ENCODE measurements at places on chromosomes 3 and 15.

- DNase-seq, result no peak
Measured at GRCh38 chr3:194220901-194221326, 85.0 kb downstream of the HES1 start.

GRCh38 chr3:42229942-42230688 is 35.9 kb downstream of the CCK start:
- DNase-seq, result no peak

GRCh38 chr3:19030522-19030839 is 117.8 kb upstream of the KCNH8 start:
- no peak for DNase-seq

DNA sequence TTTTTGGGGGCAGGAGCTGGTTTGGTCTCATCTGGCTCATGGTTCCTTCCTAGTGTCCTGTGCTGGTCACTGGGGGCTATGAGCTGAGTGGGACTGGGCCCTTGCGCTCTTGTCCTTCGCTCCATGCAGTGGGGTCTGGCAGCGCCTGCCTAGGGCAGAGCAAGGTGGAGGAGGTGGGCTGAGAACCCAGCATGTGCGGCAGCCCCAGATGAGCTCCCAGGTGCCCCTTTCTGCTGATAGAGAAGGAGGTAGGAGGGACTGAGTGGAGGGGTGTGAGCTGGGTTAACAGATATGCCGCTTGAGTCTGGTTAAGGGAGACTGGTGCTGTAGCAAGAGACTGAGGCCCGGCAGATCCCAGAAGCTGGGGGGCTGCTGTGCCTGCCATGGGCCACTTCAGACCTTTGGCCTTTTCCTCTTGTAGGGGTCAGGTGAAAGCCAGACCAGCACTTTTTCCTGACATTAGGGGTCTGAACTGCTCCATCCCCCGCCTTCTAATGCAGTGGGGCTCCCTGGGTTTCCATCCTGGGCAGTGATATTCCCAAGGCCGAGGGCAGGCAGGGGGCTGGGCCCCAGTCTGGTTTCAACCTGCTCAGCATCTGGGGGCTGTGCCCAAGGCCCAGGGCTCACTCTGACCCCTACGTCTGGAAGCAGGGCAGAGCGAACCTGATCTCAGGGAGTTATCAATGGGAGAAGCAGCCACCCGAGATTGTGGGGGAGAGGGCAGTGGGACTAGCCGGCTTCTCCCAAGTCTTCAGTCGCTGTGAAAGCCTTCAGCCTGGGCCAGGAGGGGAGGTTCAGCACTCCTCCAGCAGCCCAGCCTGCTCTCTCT is 62.9 kb upstream of the PRR23C start:
- DNase-seq, result no peak

DNA sequence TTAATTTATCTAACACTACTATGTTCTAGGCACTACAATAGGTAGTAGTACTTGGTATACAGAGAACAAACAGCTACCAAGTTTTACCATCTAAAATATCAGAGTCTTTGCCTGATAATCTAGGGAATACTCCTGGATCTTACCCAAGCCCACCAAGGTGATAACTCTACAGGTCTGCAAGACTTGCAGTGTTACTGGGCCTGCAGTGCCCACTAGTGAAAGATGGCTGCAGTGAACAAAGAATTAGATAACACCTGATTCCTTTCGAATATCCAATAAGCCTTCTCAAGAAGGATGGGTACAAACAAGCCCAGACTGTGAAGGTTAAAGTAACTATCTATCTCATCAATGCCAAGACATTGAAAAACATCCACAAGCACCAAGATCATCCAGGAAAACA is 317.0 kb upstream of the DCBLD2 start:
- no peak for DNase-seq

- no peak for DNase-seq
Measured at GRCh38 chr3:13132281-13132680, 59.1 kb upstream of the IQSEC1 start.

DNA sequence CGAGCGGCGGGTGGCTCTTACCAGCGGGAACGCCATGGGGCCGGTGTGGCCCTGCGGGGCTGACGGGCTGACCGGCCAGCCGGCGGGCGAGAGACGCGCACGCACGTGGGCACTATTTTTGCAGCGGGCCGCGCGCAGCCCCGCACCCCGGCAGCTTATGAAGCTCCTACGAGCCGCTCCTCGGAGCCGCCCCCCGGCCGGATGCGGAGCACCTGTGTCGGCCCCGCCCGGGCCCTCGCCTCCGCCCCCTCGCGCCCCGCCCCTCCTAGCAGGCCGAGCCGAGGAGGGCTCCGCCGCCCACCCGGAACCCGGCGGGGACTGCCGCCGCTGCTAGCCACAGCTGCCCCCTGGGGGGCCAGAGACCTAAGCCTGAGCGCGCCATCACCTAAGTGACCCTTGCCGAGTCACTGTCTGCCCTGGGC is 683 bp upstream of the CPEB1 start:
- DNase-seq, result peak; percentile 17

- DNase-seq, result no peak
Measured at GRCh38 chr15:60077581-60078359, 73.7 kb downstream of the FOXB1 start.

DNA sequence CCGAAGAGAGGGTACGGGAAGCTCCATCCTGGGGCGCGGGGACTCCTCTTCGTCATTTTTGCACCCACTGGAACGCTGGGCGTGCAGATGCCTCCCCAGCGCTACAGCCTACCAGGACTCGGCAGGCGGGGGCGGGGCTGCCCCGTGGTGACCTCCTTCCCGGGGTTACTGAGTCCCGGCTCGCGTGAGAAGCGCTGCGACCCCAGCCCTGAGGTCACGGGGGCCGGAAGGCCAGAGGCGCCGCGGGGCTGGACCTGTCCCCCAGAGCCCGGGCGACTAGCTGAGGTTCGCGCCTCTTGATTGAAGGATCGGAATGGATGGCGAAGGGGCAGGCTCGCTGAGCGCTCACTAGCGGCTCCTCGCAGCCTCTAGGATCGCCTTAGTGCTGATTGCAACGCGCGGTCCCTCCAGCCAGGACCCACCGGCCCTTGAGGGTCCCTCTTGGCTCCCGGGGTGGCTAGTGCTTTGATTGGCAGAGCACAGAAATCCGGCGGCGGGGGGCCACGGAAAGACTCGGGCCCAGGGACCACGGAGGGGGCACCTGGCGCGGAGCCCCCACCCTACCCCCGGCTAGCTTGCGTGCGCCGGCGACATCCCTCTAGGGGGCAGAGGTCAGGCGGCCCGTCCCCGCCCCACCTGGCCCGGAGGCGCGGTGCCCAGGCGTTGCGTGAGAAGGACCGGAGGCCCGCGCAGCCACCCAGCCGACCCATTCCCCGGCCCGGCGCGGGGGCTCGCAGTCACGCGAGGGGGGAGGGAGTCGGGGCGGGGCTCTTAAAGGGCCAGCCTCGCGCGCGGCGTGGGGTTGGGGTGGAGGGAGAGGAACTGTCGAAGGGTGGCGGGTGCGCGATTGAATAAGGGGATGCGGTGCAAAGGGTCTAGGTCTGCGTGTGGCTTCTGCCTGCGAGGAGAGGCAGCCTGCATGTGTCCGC is 781 bp upstream of the CYP1A1 start:
- peak; percentile 47 for DNase-seq

- no peak for DNase-seq
Measured at GRCh38 chr3:143613226-143613625, 235.0 kb downstream of the SLC9A9 start.

GRCh38 chr3:45057557-45057956 is 31.5 kb downstream of the CLEC3B start:
- DNase-seq, result no peak

- DNase-seq, result peak; percentile 36
Measured at GRCh38 chr3:20104167-20104661, 64.0 kb downstream of the KAT2B start.

- DNase-seq, result no peak
Measured at GRCh38 chr15:78361771-78362506, 21.8 kb downstream of the CRABP1 start.

DNA sequence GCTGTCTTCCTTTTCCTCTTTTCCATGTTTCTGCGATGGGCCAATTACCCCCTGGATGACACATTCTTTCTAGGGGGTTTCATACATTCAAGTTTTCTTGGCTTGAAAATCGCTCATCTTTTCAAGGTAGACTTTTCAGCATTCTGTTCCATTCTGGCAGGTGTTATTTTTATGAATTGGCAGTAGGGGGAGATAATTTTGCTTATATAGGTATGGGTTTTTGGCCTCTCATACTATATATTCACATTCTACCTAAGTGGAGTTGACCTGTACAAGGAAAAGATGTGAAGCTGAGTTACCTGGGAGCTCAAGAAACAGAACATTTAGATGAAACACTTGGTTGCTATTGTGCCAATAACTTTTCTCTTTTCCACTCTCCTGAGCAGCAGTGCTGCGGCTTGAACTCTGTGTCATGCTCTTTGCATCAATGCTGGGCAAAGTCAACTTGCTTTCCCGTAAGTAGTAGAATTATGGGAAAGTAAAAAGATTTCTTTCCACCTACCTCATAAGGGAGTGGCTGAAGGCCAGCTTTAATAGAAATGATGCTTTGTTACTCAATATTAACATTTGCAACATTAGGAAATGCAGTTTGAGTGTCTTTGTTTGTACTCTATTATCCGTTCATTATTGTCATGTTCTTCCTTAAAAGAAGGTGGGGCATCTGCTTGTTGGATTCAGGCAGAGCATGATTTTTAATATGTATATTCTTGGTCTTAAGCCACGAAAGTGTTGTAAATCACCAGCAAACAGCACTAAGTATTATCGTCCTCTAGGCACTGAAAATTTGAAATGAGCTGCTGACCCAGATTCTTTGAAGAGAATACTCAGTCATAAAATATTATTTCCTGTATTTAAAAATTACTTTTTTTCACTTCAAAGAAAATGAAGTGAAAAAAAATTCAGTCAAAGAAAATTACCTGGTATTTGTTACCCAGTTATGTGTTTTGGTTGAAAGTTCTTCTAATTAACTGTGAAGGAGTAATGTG is 27.7 kb upstream of the MFSD1 start:
- no peak for DNase-seq

DNA sequence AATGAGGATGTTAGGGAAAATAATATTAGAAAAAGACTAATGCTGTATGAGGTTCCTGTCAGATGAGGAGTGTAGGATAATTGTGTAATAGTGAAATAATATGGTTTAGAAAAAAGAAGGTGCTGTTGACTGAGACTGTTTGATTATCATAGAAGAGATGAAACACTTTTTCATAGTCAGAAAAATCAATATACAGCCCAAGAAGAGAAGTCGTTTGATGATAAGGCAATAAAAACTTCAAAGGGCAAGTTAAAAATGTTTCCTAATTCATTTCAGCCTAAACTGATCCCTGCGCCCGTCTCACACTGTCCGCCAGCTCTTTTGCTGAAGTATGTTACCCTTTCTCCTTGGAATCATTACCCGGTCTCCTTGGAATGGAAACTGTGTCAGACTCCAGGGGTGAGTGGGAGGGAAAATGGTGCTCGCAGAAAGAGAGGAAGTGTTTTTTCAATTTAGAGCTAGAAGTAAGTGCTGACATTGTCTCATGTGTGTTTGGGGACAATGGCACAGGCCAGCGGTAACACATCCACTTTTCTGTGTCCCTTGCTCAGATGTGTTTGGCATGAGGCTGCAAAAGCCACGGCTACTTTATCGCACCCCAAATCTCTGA is 23.6 kb downstream of the DUT start:
- DNase-seq, result no peak

GRCh38 chr15:101203029-101203573 is 48.7 kb downstream of the CHSY1 start:
- no peak for DNase-seq

DNA sequence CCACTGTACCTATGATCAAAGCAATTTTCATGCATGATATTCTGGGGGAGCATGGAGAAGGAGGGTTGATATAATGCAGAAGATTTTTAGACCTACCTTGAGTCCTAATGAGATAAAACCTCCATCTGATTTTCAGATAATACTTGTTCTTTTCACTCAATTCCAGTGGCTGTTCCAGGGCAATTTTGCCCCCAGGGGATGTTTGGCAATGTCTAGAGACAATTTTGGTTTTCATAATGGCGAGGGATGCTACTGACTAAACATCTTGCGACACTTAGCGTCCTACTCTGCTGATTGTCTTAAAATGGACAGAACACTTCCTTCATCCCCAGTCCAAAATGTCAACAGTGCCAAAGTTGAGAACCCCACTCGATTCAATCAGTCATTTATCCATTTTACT is 26.6 kb downstream of the AGBL1 start:
- DNase-seq, result no peak

GRCh38 chr3:182717216-182717615 is 76.1 kb upstream of the ATP11B start:
- no peak for DNase-seq

- DNase-seq, result no peak
Measured at GRCh38 chr3:62019906-62020305, 353.4 kb downstream of the FEZF2 start.

DNA sequence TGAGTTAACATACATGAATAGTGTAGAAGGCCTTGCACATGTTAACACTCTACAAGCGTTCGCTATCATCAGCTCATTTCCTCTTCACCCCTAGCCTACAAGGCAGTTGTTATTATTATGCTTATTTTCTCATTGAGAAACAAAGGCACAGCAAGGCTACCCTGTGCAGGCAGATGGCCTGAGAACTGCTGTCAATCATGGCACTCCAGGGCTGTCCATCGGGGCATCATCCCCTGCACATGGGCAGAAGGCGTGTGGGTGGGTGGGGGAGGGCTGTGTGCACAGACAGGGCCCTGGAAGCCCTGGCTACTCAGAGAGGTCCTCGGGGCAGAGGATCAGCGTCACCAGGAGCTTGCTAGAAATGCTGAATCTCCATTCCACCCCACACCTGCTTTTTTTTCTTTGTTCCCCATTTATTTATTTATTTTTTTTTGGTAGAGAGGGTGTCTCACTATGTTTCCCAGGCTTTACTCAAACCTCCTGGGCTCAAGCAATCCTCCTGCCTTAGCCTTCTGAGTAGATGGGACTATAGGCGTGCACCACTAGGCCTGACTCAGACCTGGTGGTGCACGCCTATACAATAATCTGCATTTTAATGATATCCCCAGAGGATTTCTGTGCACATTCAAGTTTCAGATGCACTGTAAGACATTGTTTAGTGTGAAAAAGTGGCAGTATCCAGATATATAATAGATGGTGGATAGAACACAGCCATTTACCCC is 9.6 kb upstream of the ZXDC start:
- no peak for DNase-seq

DNA sequence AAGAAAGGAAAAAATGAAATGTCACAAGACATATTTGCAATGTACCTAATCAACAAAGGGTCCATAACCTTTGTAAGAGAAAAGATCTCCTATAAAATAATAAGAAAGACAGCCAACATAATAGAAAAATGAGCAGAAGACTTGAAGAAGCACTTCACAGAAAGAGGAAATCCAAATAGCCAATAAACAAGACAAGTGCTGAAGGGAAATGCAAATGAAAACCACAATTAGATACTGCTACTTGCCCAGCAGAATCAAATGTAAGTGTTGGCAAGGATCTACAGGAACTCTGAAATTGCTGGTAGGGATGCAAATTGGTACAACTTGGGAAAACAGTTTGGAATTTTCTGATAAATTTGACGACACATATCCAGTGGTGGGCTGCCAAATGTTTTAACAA is 15.1 kb upstream of the TOPAZ1 start:
- no peak for DNase-seq

DNA sequence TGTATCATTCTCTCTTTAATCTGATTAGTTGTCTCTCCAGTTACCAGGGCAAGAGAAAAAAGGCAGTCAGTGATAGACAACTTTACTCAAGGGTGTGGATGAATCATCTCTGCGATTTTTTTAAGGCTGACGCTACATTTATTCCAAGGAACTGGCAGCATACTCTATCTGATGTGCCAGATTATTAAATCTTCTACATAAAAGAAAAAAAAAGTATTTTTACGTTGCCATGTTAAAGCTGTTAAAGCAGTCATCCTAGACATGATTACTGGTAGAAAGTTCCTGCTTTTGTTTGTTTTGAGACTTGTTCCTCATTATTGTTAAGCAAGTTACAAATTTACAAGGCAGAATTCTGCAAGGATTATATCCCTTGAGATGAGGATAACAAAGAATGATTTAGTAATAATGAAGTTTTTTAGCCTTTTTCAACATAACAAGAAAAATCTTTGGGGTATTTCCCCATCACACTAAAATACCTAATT is 121.7 kb downstream of the CBLB start:
- DNase-seq, result no peak
